ENCODE measurements at places on chromosomes 16 and 17.

DNA sequence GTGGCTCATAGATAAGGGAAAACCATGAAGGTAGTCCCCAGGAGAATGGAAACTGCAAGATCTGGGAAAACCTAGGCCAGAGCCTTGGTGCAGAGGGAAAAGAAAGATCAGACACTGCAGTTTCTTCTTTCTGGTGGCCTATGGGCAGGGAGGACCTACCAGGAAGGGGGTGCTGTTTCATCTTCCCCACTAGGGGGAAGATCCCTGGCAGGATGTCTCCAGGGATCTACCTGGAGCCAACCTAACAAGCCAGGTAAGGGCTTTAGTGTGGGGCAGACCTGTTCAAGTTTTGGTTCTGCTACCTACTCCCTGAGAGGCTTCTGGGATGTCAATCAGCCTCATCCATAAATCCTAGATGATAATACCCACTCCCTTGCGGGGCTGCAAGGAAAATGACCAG lies 21.4 kb downstream of the TOM1L2 start:
- no peak for DNase-seq

DNA sequence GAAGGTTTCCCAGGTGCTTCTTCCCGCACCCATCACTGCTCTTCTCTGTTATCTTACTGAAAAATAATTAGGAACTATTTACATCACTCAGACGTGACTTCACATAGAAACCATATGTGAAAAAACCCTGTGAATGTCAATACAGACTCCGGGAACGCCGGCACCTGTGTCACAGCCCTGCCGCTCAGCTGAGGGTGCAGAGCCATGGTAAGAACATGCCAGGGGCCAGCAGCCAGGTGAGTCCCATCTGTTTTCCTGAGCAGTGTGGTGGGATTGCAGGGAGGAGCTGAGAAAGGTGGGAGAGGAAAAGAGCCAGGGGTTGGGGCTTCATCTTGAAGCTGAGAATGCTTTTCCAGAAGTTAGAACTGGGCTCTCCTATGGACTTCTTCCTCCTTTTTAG lies 13.7 kb downstream of the FOXF1 start:
- no peak for DNase-seq

DNA sequence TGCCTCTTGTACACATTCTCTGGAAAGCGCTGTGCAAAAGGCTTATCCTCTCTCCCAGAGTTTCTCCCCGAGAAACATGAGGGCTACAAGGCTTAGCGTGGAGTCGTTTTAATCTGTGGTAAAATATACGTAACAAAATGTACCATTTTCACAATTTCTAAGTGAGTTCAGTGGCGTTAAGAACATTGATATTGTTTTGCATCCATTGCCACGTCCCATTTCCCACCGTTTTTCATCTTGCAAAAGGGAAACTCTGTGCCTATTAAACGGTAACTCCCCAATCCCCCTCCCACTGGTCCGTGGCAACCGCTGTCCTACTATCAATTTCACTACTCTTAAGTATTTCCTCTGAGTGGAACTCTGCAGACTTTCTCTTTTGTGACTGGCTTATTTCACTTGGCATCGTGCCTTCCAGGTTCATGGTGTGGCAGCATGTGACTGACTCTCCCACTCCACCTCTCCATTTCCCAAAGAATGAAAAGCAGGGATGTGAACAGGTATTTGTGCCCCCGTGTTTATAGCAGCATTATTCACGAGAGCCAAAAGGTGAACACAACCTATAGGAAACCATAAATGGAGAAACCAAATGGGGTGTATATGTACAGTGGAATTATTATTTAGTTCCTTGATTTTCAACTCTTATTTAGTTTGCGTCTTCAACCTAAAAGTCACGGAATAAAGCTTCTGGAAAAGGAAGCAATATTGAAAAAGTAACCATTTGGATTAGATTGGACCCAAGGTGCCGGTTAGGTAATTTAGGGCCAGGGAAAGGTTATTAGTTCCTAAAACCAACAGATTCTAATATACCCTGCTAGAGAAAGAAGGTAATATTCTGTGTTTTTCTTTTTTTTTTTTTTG lies 1.1 kb upstream of the USP32 start:
- DNase-seq = peak; percentile 20

DNA sequence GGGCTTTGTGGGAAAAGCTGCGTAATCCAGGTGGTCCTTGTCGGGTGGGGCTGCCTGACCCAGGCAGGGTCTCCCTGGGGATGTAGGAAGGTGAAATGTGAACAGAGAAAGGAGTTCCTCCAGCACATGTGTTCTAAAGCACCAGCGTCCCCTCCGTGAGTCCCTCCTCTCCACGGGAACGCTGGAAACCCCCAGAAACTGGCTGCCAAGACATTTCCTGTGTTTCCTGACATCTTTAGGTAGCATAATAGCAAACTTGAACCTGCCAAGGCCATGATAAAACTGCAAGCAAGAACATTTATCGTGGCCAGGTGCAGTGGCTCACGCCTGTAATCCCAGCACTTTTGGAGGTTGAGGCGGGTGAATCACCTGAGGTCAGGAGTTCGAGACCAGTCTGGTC lies 12.6 kb upstream of the PYDC1 start:
- DNase-seq = no peak

- no peak for DNase-seq
Measured at GRCh38 chr17:50174444-50174843, 8.6 kb downstream of the SGCA start.

GRCh38 chr17:68277807-68278206 lies 13.1 kb downstream of the SLC16A6 start:
- DNase-seq = no peak

- DNase-seq = no peak
Measured at GRCh38 chr17:56313201-56313600, 159.9 kb downstream of the ANKFN1 start.

DNA sequence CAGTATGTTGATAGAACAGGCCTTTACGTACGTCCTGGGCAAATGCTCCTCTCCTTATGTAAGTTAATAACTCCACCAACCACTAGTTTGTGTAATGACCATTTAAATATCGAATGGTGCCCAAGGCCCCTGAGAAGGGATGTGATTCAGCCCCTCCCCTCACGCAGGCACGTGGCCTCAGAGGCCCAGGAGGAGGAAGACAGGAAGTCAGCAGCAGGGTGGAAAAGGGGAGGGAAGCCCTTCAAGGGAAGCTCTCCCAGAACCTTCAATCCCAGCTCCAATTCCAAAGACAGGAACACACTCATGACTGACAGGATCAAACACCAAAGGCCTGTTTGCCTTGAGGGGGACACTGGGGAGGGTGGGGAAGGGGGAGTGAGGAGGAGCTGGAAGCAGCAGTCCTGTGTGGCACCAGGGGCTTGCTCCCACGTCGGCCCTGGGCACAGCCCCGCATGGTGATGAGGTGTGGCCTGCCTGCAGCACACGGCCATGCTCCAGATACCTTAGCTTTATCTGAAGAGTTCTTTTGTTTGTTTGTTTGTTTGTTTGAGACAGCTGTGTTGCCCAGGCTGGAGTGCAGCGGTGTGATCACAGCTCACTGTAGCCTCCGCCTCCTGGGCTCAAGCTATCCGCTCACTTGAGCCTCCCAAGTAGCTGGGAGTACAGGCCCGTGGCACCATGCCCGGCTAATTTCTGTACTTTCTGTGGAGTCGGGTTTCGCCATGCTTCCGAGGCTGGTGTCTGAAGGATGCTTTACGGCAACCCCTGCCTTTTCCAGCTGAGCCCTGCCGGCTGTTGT lies 105.0 kb downstream of the ZNF778 start:
- DNase-seq = no peak
